ENCODE measurements at places on chromosomes 5 and 9.

DNA sequence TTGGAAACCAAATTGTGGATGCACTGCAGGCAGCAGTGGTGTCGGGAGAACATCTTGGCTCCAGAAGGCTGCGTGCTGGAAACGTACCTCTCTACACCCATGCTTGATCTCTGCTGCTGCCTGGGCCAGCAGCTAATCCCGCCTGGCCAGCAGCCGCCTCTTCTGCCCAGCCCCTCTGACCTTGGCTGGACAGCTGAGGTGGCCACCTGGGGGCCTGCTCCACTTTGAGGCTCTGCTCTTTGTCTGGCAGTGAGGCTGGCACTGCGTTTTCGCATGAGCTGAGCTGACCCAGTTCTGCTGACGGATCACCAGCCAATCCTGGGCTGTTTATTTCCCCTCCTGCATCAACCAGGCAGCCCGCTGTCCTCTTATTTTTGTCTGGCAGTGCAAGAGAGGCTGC lies 154.9 kb downstream of the TENT4A start:
- no peak for DNase-seq

DNA sequence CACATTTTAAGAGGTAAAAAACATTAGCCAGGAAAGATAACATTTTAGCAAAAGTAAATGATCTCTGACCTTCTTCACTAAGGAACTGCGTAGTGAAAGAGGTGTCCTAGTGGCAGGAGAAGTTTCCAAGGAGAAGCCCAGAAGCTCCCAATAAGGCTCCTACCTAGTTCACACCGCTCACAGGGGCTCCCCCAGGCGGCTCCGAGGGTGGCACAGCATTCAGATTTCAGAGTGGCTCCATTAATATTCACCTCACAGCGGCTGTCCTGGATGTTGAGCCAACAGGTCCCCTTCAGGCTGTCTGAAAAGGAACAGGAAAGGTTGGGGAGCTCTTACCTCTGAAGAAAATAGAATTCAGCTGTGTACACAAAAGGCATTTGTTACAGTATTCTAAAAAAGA lies 187.3 kb downstream of the FBN2 start:
- DNase-seq, result no peak

- no peak for DNase-seq
Observed at GRCh38 chr5:172235827-172236736, 42.1 kb downstream of the EFCAB9 start.

DNA sequence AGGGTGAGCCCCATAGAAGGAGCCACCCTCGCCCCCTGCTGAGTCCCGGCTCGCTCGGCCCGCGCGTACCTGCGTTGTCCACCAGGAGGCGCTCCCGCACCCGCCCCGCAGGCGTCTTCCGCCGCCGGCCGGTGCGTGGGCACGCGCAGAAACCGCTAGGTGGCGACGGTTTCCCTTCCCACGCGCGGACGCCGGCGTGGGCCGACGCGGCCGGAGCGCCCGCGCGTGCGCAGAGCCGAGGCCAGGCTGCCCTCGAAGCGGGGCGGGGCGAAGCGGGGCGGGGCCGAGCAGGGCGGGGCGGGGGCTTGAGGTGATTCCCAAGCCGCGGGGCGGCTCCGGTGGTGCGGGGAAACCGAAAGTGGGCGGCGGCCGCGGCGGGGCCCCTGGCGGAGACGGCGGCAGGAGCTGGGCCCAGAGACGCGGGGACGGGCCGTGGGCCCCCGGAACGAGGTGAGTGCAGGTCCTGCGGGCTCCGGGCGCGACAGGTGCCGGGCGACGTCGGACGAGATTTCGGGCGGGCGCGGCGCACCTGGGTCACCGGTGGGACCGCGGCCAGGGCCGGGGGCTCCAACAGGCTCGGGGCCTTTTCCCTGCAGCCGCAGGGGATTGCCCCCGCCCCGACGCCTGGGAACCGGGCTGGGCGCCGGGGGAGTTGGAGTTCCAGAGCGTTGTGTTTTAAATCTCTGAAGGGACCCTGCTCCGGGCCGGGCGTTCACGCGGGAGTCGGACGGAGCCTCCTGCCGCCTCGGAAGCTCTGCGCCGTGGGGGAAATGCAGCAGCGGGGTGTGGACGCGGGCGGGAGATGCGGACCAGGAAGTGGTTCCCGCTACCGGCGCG lies at the start of gene TDRD7:
TDRD7 (plus strand) TSS at position 308 of the 837 bp plus-strand sequence. CDS start 16,370 bp downstream, outside the sequence.
- peak; percentile 92 for DNase-seq

DNA sequence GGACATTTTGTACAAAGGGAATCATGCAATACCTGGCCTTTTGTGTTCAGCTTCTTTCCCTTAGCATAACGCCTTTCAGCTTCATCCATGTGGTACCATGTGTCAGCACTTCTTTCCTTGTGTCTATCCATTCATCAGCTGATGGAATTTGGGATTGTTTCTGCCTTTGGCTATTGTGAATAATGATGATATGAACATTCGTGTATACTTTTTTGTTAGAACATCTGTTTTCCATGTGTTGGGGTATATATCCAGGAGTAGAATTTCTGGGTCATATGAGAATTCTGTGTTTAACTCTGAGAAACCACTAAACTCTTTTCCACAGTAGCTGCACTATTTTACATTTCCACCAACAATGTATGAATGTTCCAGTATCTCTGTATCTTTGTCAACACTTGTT lies 14.8 kb upstream of the PRRC2B start:
- no peak for DNase-seq

Measured in activated naive CD4-positive, alpha-beta T cell treated with anti-CD3 and anti-CD28 coated beads, Interleukin-2, amount 50 U/mL, for 16 hours (primary cell).